ENCODE measurements at places on chromosomes 12 and 14. TPM values are rescaled to one million over a fixed set of nuclear protein-coding genes. Genes with fewer than 3 reads are reported as not detected.

The CCDC175 gene
- not detected for total RNA-seq

The STYK1 gene
- total RNA-seq = 14.6 TPM

The DMAC2L gene
- total RNA-seq = 14.2 TPM

- no peak for DNase-seq
Measured at GRCh38 chr14:90720336-90720735, 95.9 kb downstream of the TTC7B start.

The FBLN5 gene
- 14.6 TPM for total RNA-seq
